Right hindlimb (tissue), 1 donor: ENCODE measurements at places on chromosomes 16 and 17.
A peak's percentile ranks its signal among the peaks of the same experiment; 100 is the strongest.

- no peak for DNase-seq
Measured at GRCh38 chr16:82884320-82884898, 257.6 kb downstream of the CDH13 start.

DNA sequence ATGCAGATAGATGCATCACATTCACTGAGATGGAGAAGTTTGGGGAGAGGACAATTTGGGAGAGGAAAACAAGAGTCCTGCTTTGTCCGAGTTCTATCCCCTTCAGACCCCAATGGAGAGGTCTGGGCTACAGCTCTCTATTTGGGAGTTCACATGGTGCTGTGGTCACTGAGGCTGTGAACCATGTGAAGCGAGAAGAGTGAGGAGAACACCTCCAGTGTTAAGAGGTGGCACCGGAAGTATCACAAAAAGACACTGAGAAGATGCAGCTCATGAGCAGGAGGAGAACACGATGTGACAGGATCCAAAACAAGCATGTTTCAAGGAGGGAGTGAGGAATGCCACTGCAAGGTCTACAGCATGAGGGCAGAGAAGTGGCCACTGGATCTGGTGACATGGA is 39.7 kb downstream of the PIK3R5 start:
- DNase-seq, result no peak

DNA sequence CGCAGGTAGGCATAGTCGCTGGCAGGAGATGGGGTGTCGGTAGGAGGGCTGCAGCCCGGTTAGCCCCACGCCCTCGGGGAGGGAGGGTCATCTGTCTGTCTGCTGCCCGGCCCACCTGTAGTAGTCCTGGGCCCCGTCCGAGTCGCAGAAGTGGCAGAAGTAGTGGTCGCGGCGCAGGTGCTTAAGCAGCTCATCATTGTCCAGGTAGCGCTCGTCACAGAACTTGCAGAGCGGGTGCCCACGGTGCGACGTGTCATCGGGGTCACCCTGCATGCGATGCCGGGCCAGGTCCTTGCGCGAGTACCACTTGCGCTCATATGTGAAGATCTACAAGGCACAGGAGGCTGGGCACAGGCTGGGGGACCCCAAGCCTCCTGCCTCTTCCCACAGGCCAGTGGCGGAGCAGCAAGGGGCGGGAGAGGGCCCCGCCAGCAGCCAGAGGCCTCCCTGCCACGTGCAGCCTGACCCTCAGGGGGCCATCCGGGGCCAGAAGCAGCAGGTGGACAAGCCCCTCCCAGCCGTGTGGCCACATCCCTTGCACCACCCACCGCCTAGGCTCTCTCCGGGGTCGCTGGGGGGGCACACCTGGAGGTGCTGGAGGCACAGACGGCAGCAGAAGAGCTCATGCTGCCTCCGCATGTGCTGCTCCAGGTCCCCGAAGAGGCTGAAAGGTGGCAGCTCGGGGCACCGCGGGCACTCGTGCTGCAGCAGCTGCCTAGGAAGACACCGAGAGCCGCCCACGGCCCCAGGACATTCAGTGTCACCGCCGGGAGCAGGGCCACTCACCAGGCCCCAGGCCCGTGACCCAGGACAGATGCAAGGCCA is 7.0 kb downstream of the ZNF598 start:
- no peak for DNase-seq

- no peak for DNase-seq
Measured at GRCh38 chr17:66040402-66040801, 151.5 kb downstream of the CEP112 start.

DNA sequence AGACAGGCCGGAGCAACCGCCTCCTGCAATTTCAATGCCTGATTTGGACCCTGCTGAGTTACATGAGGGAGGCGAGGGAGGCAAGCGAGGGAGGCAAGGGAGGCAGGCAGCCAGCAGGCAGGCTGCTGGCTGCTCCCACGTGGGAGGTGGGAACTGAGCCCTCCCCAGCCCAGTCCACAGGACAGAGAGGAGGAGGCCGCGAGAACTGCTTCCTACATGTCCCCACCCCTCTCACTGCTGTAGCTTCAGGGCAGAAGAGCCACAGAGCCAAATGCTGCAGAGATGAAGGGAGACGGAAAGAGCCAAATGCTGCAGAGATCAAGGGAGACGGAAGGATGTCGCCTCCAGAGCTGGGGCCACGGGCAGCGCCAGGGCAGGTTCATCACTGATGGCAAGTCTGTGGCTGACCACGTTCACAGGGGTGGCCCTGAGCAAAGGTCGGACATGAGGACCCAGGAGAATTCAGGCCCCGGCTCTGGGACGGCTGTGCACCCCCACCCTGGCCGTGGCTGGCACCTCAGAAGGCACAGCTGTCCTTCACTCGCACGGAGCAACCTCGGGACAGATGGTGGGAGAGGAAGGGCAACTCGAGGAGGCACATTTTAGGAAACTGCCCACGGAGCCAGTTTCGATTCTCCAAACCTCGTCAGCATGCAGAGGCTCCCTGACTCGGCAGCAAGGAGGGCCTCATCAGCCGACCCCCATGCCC is 21.5 kb downstream of the RPH3AL start:
- DNase-seq, result peak; percentile 60

DNA sequence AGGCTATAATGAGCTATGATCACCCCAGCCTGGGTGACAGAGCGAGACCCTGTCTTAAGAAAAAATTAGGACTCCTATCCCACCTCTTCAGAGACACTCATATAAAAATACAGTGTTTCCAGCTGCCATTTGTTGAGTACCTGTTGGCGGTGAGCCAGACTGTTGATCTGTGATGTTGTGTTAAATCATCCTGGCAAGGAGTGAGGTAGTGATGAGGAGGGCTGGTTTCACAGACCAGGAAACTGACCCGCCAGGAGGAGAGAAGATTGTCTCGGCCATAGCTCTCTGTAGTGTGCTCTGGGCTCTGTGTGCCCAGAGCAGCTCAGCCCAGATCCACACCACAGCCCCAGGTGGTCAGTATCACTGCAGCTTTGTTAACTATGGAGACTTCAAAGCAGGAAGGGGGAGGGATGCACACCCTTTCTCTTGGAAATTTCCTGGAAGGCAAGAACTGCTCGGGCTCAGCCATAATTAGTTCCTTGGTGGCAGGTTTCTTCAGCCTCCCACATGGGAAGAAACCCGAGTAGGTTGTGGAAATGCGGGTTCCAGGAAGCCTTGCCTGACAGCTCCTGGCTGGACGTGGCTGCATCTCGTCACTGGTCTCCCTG is 343.0 kb downstream of the SNX29 start:
- no peak for DNase-seq

DNA sequence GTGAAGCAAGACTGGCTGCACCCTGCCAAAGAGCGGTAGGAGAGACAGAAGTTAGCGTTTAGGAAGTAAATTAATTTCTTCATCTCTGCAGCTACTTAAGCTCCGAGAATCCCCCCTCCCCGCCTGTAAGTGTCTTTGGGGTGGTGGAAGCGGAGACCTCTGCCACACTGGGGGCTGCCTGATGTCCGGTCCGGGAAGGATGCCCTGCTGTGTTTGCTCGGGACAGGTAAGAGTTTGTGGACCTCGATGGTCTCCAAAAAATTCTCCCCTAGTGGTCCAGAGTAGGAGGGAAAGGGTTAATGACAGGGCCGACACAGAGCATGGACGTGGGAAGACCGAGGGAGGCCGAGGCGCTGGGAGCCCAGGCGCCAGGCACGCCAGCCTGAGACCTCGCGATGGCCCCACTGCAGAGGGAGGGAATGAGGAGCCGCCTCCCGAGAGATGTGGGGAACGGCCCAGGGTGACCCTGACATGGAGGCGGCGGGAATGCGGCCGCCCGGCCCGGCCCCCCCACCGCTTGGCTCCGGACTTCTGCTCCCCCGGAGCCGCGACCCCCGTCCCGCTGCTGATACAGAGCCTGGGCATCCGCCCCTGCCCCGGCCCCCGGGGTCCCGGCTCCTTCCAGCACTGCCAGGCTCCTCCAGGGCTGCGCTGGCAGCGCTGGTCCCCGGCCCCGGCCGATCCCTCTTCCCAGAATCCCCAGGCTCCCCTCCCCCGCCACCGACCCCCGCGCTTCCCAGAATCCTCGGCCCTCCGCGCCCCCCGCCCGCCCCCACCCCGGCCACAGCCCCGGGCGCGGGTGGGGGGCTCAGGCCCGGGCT is 680 bp downstream of the ZNF629 start:
- DNase-seq, result peak; percentile 67

GRCh38 chr17:18070861-18071340 is 16.8 kb upstream of the DRG2 start:
- DNase-seq, result peak; percentile 49

GRCh38 chr17:57943140-57943539 is 12.1 kb downstream of the CUEDC1 start:
- DNase-seq, result no peak

DNA sequence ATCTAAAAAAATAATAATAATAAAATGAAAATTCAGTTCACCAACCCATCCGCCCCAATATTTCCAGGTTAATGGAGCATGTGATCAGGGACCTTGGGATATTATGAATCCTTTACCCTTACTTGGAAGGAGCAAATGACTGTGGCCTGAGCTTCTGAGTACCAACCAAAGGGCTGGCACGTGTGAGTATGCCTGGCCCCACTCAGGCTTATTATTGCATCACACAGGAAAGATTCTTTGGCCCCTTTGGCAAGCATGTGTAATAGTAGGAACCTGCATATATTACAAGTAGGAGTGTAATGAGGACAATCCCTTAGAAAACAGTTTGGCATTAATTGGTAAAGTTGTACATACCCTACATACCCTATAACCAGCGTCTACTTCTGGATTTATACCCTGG is 7.2 kb upstream of the C17orf78 start:
- no peak for DNase-seq

DNA sequence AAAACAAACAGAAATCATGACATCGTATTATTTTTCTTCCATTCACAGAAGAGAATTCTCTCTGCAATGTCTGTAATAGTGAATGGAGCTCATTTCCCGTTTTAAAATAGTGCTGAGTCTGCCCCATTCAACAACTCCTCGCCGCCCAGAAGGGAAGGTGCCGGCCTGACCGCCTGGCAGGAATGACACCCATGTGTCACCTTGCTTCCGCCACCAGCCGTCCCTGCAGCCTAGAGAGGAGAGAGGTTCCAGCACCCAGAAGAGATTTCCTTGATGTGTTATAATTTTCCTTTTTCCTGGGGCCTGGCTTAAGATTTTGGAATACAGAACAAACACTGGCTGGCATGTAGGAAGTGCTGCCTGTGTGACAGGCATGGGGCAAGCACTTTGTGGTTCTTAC is 60.0 kb downstream of the MEAK7 start:
- DNase-seq, result no peak

- DNase-seq, result no peak
Measured at GRCh38 chr17:66525338-66525737, 222.9 kb downstream of the PRKCA start.

DNA sequence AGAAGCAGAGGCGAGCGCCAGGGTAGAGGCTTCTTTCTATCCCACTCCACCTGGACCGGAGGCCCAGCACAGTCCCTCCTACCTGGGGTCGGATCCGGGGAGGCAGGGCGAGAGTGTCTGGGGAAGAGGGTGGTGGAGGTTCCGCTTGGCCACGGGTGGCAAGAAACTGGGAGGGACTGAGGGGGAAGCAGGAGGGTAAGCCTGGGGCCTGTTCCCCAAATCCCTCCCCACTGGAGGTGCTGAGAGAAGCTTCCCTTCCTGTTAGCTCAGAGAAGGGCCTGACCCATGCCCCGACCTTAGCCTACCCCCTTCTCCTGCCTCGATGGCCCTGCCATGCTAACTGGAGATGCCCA is 1.8 kb upstream of the TPPP3 start:
- no peak for DNase-seq

DNA sequence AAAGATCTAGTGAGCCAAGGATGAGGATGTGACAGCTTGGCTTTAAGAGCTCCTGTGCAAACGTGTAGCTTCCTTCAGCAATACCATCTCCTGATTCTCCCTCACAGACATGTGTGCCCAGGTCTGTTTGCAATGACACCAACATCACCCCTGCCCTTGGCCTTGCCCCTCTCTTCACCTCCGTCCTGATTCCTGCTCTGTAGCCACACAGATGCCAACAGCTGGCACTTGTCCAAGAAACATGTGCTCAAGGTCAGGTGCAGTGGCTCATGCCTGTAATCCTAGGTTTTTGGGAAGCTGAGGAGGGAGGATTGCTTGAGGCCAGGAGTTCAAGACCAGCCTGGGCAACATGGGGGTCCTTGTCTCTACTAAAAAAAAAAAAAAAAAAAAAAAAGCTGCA is 103.8 kb upstream of the CRHR1 start:
- DNase-seq, result no peak

DNA sequence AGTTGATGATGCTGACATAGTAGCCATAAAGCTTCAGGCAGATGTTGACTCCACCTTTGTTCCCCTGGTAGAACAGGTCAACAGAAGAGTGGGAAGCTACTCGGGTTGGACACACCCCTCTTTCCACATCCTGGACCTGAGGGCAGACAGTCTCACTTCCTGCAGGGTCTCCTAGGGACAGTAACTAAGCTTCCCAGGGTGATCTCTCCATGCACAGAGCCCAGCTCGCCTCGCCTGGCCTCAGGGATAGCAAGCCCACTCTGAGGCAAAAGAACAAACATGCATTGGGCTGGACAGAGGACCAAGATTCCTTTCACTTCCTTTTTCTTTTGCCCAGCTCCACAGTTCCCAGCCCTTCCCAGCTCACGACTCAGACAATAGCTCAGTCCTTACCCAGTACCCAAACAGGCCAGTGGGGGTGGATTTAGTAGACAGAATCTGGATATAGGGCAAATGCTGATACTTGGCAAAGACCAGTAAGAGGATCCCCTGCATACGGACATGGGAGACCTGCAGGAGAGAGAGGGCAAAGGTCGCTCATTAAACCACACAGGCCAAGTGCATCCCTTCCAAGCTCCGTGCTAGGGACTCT is 7.0 kb downstream of the INPP5K start:
- no peak for DNase-seq

DNA sequence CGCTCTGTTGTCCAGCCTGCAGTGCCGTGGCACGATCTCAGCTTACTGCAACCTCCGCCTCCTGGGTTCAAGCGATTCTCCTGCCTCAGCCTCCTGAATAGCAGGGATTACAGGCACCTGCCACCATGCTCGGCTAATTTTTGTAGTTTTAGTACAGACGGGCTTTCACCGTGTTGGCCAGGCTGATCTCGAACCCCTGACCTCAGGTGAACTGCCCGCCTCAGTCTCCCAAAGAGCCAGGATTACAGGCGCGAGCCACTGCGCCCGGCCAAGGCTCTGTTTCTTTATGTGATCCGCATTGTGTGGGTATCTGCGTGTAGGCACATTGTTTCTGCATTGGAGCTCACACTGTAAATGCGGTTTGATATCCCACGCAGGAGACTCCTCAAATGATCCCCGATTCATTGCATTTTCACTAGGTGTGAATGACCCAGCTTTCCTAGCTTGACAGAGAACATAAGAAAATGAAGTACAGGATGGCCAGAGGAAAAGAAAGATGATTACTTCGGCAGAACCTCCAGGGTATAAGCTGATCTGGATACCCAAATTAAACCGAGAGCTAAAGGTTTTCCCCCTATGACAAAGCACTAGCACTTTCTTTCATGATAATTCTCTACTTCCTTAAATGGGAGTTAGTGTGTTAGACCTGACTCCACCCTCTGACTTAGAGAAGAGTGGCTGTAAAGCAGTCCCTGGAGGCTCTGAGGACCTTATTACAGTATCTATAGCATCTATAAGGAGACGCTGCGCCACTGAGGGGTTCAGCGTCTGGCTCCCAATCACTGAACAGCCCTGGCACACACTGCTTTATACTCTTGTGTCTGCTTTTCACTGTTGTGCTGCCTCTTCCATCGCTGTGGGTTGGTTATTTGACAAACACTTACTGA is 17.3 kb downstream of the COTL1 start:
- no peak for DNase-seq

GRCh38 chr17:70820276-70820675 is 650.9 kb downstream of the KCNJ2 start:
- no peak for DNase-seq
